ENCODE measurements at places on chromosomes 1 and 21.

DNA sequence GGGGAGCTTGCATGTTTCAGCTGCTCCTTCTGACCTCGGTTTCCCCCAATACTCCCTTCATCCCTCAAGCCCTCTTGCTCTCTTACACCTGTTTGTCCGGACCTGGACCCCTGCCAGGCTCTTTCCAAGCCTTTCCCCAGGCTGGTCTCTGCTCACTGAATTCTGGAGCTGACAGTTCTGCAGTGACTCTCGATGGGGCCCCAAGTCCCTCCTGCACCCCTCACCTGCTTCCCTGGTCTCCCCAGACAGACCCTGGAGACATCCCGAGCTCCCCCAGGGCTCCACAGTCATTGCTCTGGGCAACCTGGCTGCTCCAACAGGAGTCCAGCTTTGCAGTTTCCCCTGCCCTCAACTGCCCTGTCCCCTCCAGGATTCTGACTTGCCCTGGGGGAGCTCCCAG, 198.6 kb downstream of the GRIK3 start:
- no peak for DNase-seq

GRCh38 chr1:226806988-226807387, 63.4 kb upstream of the PSEN2 start:
- no peak for DNase-seq

GRCh38 chr1:198297281-198297680, 140.5 kb downstream of the NEK7 start:
- DNase-seq, result no peak

DNA sequence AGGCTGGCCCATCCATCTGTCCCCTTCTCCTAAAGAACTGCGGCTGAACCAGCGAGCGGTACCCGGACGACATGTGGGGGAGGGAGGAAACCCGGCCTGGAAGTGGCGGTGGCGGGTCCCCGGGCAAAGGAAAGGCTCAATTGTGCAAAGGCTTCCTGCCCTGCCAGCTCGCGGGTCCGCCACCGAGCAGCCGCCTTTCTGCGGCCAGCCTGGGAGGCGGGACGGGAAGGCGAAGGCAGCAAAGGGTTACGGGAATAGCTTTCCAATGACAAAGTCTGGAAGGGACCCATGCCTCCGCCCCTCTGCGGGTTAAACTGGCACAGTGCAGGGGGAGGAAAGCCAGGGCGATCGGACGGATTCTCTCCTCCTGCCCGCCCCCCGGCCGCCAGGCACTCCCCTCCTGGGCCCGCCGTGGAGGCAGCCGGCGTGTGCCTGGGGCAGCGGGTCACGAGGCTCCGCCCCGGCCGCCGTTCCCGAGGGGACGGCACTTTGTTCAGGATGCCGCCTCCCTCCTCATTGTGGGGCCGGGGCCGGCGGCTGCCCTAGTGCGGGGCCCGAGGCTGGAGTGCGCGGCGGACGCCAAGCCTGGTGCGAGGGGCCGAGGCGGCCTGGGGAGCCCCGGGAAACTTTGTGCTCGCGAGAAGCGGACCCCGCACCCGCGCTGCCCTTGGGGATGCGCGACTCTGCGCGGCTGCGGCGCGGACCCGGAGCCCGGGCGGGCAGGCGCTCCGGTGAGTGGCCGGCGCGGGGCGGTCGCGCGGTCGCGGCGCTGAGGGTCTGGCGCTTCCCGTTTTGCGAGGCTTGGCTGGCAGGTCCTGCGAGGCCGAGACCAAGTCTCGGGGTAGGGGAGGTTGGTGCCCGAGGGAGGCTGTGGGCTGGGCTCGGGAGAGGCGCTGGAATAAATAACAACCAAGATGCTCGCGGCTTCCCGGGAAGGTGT, at the start of gene NAV1:
Gene NAV1 (plus strand): TSS at position 516 of the 940 bp plus-strand sequence. CDS start 83,758 bp downstream, outside the sequence.
- DNase-seq, result peak; percentile 80

DNA sequence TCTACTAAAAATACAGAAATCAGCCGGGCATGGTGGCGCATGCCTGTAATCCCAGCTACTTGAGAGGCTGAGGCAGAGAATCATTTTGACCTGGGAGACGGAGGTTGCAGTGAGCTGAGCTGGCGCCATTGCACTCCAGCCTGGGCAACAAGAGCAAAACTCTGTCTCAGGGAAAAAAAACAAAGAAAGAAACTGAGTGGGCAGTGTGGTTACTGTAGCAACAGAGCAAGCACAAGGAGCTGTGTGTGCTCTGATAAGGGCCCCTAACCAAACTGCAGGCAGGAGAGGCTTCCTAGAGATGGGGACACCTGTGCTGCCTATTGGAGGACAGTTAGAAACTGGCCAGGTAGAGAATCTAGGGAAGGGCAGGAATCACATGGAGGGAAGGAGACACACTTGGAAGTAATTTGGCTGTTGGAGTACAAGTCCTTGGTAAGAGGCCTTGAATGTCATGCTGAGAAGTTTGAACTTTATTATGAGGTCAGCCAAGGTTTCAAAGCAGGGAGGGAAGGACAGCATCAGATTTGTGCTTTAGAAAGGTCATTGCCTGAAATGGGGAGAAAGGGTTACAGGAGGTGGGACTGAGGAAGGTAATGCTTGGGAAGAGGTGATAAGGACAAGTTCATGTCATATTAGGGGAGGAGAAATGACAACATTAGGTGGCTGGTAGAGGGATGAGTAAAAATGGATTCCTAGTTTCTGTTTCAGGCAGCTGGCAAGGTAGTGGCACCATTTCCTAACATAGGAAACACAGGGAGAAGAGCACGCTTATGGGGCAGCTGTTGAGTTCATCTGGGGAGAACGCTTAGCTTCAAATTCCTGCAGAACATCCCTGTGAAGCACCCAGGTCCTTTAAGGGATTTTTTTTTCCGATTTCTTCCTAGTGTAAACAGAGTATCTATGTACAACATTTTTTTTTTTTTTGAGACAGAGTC, 69.2 kb upstream of the ARTN start:
- no peak for DNase-seq

GRCh38 chr1:216896146-216896545, 172.9 kb upstream of the ESRRG start:
- DNase-seq, result no peak

GRCh38 chr1:62271948-62272728, 47.1 kb downstream of the KANK4 start:
- DNase-seq, result no peak

DNA sequence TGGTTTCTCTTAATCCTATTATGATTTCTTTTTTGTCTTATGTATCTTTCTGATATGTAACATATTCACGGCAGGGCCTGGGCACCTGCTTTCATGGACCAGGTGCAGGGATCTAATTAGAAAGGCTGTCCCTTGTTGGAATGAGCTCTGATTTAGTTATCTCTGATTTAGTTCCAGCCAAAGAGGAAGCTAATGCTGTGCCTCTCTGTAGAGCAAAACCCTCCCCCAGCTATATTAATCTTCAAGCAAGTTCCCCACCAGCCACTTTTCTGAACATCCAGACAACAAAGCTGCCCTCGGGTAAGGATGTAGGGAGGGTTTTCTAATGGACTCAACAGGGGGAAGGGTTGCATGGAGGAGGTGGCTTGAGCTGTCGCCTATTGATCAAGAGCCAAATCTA, 6.1 kb downstream of the TSACC start:
- no peak for DNase-seq

- DNase-seq, result no peak
Observed at GRCh38 chr1:244963231-244963826, 99.0 kb upstream of the HNRNPU start.

DNA sequence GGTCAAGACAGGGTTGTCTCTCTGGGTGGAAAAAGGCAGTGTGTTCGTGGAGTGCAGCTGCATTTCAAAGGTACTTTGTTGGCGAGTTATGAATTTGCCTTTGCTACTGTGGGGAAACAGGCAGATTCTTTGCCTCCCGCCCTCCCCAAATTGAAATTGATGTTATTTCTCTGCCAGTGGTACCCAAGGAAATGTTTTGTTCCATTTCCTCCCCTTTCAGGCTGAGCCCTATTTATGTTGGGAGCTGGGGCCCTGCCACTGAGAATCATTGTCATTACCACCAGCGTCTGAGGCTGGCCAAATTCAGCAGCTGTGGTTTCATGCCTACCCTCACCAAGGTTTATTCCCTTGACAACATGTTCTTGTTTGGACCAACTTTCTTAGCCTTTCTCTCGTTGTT, 48.5 kb upstream of the OLIG2 start:
- DNase-seq, result no peak

- no peak for DNase-seq
Observed at GRCh38 chr1:3463891-3464648, 9.6 kb downstream of the ARHGEF16 start.

- no peak for DNase-seq
Observed at GRCh38 chr1:166978821-166979220, 3.5 kb upstream of the ILDR2 start.

GRCh38 chr1:226607268-226607660, 58.7 kb downstream of the STUM start:
- DNase-seq, result no peak

DNA sequence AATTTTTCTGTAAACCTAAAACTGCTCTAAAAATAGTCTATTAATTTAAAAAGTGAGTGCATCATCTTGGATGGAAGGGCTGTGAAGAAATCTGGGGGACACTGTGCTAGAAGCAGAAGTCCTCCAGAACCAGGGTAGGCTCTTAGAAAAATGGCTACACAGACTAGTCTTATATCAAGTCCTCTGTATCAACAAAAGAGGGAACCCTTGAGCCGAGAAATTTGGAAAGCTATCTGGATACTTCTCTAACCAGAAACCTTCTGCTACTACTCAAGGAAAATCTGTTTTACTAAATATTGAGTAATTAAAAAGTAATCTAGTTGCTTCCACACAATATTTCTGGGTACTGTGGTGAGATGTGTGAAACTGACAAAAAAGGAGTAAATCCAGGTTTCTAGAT, 92.1 kb downstream of the WDR3 start:
- peak; percentile 3 for DNase-seq
